ENCODE measurements at places on chromosomes 5 and 9.

DNA sequence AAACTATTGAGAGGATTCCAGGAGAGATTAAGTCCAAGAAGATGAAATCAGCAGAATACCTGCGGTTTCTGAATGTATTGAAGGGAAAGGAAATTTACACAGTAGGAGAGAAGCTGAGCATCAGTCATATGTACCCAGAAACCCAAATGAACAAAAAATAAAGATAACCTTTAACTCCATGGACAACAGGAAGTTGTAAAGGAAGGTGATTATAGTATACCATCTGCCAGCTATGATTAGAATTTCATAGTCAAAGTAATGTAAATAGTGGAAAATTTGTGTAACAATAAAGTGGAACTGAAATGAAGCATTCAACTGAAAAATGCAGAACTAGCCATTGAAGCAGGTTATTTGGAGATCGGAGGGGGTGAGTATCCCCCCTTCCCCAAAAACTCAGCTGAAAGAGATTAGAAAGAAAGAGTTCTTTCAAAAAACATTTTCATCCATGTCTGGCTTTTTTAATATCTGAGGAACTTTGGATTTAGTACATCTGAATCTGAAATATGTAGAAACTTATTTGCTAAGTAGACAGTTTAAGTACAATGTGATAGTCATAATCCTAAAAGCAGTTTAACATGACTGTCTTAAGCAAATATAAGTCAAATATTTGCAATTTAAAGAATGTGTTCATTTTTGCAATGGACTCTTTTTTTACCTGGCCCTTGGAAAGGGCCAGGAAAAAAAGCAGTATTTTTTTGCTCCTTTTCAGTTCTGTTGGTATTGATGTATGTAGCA, 58.4 kb downstream of the APC start:
- no peak for DNase-seq

DNA sequence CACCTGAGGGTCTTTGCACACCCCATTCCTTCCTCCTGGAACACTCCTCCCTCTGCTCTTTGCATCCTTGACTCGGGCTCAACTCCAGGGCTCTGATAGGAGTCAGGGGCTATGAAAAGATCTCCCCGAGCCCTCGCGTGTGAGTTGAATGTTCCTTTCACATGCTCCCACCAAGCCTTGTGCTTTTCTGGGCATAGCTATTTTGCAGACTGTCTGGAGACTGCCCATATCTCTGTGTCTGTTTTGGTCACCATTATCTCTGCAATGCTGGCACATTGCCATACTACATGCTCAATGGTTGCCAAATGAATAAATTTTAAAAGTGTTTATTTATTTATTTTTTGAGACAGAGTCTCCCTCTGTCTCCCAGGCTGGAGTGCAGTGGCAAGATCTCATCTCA, 56.9 kb upstream of the PLPP1 start:
- DNase-seq, result no peak

DNA sequence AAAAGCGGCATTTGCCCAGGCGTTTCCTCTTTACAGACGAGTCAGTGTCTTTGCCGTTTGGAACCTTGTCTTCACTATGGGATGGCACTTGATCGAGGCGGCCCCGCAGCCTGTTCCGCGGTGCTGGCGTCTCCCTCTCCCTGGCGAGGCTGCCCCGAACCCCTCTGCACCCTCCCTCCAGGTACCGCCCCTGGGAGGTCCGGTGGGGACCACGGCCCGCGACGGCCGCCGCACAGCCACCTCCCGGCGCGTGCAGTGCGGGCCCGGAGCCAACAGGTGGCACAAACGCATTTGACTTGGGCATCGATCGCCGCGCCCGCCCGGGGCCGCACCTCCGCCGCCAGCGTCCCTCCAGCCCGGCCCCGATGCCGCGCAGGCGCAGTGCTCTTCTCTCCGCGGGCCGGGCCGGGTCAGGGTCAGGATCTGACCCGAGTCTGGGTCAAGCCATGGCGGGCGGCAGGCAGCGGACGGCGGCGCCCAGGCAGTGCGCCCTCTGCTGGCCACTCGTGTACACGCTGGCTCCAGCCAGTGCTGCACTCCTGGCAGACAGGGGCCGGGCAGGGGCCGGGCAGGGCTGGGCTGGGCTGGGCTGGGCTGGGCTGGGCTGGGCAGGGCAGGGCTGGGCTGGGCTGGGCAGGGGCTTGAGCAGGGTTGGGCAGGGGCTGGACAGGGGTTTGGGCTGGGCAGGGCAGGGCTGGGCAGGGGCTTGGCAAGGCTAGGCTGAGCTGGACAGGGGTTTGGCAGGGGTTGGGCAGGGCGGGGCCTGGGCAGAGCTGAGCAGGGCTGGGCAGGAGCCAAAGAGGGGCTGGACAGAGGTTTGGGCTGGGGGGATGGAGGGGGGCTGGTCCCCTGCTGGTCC, 155.8 kb upstream of the IRX4 start:
- DNase-seq, result no peak

GRCh38 chr5:10315824-10316509, 8.3 kb upstream of the CMBL start:
- no peak for DNase-seq

DNA sequence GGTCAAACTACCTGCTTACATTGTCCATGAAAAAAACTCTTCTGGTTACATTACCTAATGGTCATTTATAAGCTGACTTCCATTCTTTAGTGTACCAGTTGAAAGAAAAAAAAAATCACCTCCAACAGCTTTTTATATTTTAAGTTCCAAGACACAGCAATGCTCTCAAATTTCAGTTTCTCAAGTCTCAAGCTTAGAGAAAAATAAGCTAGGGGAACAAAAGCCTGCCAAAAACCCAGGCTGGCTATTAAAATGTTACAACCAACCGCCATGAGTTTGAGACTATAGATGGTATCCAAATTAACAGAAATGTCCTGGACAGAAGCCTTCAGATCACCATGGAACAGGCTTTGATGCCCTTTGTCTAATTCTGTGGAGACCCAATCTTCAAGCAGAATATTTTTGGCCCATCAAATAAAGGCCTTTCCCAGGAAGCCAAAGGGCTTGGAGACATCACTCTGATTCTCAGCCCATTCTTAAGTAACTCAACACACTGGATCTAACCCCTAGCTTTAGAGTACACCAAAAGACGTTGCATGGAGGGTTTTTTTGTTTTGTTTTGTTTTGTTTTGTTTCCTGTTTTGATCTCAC, 343.7 kb downstream of the GLIS3 start:
- DNase-seq, result no peak

DNA sequence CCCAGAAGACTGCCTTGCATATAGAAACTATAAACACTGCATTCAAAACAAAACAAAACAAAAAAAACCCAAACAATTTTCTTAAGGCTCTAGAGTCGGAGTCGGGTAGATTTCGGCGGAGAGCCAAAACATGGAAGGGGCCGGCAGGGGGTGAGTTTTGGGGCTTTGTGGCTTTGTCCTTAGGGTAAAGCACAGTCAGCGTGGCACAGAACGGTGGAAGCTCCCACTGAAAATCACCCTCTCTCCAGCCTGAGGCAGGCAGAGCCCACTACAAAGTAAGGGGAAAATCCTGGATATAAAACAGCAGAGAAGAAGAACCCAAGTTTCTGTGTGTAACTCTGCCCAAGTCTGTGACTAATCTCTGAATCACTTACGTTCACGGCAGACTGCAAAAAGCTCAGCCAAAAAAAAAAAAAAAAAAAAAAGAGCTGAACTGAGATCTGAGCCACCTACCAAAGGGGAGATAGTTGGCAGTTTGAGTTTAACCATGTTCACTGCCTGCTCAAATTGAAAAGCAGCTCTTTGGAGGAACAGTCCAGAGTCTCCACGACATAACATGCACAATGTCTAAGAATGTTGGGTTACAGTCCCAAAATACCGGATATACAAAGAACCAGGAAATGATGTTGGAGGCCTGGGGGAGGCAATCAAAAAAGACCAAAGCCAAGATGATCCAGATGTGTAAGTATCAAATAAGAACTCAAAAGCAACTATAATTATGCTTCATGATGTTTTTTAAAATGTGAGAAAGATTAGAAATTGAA, 26.6 kb upstream of the OR2K2 start:
- no peak for DNase-seq

GRCh38 chr9:127566351-127567001, 45.6 kb upstream of the STXBP1 start:
- DNase-seq, result no peak

DNA sequence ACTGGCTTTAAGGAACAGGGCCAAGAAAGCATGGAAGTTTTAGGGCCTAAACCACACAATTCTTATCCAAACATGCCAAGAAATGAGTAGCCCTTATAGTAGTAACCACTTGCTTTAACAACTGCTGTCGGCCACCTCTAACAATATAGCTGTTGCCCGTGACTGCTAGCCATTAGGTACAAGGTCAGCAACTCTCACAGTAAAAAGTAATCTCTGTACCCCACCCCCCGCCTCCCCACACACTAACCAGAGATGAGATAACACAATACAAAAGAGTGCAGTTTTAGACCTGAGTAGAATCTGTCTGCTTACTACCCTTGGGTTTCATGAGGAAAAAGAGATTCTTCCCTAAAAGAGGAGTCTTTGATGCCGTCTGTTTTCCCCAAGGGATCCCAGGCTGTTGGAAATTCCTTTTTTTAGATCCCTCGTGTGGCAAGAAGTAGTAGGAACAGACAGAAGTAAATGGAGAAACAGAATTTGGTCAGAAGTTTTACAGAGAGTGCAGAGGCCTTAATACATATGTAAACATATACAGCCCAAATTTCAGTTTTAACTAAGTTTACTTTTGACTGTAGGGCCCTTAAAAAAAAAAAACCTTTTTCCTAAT, 94.3 kb downstream of the WDR41 start:
- DNase-seq, result no peak

GRCh38 chr9:128026255-128026772, 40.8 kb downstream of the NAIF1 start:
- no peak for DNase-seq

- no peak for DNase-seq
Observed at GRCh38 chr9:72412483-72413040, 47.6 kb upstream of the ZFAND5 start.

GRCh38 chr9:89362647-89363310, 44.5 kb downstream of the SECISBP2 start:
- no peak for DNase-seq

GRCh38 chr5:149117970-149118369, 23.3 kb upstream of the ABLIM3 start:
- no peak for DNase-seq

DNA sequence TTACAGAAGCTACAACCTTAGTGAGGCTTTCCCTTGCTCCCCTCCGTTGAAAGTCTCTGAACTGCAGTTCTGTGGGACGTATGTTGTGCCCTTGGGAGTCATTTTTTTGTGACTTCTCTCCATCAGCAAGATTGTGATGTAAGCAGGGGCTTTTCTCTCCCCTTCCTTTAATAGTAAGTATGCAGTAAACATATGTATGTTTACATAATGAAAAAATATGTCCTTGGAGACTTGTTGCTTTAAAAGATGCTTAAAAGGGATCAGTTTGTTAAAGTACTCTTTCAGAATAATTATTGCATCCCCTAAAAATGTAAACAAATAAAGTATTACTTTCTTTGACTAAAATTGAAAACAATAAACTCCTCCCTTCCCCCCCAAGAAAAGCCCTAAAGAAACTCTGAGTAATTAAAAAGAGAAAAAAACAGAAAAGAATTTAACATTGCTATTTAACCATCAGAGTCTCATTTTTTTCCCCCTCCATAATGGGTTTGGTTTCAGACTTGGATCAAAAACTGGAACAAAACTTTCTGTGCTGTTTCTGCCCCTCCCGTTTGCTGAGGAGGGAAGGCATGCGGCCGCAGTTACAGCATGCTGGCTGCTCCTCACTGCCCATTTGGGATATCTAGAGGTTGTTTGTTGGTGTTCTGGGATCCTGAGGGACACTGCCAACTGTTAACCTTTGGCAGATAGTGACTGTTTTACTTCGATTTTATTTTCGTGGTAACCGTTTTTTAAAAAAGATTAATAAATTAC, 40.2 kb downstream of the TRIO start:
- DNase-seq, result no peak

- DNase-seq, result no peak
Observed at GRCh38 chr9:110447476-110447875, 109.8 kb upstream of the TXNDC8 start.

DNA sequence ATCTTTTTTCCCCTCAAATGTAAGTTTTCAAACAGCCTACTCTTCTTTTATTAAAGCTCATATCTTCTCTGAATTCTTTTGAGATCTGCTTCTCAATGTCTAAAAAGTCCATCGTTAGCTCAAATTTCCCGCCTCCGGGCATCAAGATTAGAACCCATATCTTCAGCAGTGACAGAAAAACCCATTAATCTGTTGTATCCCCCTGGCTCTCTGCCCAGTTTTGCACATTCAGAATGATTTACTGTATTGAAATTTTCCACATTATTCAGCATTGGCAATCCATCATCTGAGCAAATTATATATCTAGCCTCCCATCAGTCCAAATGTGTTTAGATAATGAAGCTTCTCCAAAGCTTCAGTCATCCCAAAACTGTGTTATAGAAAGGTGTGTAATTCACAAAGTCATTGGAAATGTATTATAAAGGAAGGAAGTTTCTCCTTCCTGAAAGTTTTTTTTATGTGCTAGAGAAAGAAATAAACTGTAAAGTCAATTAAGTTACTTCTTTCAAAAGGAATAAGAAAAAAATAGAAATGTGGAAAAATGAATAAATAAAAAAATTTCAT, 849.9 kb downstream of the MAT2B start:
- peak; percentile 37 for DNase-seq

GRCh38 chr5:1918488-1919208, 35.9 kb upstream of the IRX4 start:
- DNase-seq, result no peak

DNA sequence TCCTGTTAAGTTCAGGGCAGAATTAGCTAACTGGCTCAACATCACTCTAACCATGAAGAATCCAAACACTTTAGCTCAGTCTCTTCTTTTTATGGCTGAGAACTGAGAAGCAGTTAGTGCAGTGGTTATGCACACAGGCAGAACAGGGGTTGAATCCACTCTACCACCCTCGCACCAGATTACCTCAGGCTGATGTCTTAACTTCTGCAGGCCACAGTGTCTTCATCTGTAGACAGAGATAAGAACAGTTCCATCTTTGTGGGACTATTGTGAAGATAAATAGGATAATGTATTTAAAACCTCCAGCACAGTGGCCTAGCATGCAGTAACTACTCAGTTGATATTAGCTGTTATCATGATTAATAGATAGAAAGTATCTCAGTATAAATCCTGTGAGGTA, 54.8 kb downstream of the FAM114A2 start:
- DNase-seq, result no peak

GRCh38 chr5:102277144-102277543, 18.9 kb downstream of the SLCO4C1 start:
- DNase-seq, result no peak

DNA sequence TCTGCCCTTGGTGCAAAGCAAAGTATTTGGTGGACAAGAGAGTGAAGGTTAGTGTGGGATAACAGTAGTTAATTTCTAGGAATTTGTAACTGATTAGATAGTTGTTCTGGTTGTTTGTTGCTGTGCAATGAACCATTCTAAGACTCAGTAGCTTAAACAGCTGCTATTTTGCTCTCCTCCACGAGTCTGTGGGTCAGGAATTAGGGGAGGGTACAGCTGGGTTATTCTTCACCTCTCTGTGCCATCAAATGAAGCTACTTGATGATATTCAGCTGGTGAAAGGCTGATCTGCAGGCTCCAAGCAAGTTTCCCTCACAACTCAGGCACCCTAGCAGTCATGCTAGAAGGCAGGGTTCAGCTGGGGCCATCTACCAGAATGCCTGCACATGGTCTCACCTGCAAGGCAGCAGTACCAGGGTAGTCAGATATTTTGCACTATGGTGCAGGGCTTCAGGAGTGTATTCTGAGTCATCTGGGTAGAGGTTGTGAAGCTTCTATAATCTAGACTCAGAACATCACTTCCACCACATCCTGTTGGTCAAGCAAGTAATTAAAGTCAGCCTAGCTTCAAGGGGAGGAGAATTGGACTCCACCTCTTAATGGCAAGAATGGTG, 159.5 kb upstream of the SLC28A3 start:
- no peak for DNase-seq
